EH (cell line): ENCODE measurements at places on chromosomes 6 and 20.

DNA sequence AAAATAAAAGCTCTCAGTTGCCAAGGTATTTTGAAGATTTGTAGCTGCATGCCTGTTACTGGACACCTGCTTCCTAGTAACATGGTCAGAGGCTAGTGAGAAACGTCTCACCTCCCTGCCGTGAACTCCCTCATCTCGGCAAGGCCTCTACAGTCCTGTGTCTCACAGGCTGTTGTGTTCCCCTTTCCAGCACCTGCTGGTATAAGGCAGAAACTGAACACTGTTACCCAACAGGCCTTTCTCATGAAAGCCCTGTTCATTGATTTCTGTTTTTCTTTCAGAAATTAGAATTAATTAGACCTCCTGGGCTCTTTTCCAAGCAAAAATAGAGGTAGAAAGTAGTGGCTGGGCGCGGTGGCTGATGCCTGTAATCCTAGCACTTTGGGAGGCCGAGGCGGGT is 17.6 kb upstream of the SRSF3 start:
- DNase-seq: no peak

DNA sequence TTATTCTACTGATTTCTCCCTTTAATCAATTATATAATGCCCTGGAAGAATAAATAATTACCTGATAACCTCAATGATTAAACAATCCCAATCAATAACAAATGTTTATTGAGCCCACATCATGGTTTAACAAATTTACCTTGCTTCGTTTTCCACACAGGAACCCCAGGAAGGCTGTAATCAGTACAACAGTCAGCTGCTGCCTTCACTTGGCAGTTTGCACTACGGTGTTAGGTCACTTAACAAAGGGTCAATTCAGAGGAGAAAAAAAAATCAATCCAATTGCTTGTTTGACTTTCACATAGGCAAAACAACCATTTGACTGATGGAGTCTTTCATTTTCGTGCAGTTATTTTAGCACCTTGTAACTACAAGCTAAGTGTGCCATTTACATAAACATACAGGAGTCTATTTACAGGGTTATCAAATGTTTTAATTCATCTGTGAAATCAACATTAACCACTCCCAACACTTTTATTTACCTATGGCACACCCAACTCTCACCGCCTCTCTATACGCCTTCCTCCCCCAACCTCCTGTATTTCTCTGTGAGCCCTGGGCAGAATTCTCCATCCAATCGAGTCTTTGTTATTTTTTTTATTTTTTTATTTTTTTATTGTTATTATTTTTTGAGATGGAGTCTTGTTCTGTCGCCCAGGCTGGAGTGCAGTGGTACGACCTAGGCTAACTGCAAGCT is 140.4 kb upstream of the TAB2 start:
- DNase-seq: no peak

GRCh38 chr6:29769336-29769735 is 46.1 kb downstream of the HLA-F start:
- no peak for DNase-seq

DNA sequence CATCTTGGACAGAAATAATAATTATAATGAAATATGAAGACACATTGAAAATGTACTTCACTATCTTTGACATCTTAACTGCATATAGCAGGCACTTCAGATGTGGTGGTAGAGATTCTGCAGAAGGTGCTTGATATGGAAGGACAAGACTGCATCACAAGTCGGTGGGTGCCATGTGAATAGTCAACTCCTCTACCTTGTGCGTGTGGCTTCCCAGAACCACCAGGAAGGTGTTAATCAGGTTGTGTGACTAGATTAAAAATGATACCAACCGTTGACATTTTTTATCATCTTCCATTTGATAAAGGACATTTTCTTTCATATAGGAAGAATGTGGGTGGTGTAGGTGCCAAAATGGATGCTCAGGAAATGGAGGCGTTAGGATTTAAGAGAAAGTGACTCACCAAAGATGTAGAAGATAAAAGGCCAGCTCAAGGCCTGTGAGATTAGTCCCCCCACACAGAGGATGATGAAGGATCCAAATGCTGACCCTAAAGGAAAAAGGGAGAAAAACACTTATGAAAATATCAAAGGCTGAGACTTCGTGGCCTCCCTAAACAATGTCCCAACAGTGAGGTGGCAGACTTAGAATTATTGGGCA is 12.3 kb downstream of the SLC17A2 start:
- no peak for DNase-seq

DNA sequence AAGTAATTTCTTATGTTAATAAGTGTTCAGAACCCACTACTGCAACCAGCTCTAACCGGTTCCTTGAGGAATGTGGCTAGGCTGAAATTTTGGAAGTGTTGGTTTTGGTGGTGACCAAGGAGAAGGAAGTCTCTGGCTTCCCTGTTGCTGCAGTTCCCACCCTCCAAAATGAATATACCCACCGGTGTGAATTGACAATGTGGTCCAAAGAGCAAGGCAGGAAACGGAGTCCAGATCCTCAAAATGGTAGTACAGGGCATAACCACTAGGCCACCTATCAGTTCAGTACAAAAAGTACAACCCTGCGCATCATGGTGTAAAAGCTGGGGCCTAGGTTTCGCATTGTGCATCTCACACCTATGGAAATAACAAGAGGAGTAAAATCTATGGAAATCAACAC is 2.8 kb downstream of the ADNP start:
- DNase-seq: no peak

DNA sequence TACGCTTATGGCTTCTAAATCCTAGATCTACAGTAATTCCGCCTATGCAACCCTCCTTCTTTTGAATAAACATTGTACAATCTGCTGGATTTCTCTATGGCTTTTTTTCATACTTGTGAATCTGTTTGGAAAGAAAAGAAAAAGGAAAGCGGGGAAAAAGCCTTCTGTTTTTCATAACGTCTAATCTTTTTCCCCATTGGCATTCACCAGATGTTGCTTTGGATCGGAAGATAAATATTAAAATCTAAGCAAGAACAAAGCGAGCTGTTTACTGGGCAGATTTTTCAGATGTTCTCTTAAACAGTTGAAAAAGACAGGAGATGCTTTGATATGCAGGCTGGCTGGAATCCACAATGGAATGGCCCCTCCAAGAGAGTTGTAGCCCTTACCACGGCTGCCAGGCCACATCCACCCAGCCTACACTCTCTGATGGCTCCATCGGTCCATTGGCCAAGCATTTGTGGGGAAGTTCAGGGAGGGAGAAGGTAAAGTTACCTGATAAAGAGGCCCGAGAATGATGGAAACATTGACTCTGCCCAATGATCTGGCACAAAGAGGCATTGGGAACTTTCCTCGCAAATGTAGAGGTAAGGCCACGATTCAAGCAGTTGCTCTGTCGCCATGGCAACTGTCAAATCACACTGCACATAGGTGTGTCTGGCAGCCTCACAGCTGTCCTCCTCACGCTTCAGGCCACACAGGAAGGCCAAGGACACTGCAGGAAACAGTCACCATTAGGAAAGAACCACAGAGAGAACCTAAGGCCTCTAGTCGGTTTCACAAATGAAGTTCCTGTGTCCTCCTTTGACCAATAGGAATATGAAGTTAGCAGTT is 70.3 kb downstream of the PKHD1 start:
- no peak for DNase-seq

- DNase-seq: peak; percentile 61
These were observed 96.9 kb downstream of the FAM120B start for GRCh38 chr6:170403451-170403850.

- peak; percentile 9 for DNase-seq
These were observed 30.9 kb upstream of the RIMS1 start for GRCh38 chr6:71855406-71855805.

DNA sequence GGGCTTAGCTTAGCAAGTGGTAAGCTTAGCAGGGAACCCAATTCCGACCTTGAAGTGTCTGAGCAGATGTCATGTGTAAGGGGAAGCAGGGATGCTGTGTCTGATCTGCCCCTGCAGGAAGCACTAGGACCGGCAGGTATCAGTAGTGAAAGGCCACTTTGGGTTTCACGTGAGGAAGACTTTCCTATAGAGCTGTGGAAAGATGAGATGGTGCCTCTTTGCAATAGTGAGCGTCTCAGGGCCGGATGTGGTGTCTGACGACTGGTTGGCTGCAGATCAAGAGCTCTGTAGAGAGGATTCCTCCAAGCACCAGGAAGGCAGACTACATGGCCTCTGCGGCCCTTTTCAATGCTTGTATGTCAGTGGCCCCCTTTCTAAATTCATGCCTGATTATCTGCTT is 98.3 kb downstream of the TIAM2 start:
- no peak for DNase-seq

GRCh38 chr6:142940487-142940886 is 4.5 kb downstream of the HIVEP2 start:
- DNase-seq: peak; percentile 70

GRCh38 chr6:139828751-139829519 is 454.5 kb upstream of the CITED2 start:
- no peak for DNase-seq

GRCh38 chr6:43070028-43070632 is 6.0 kb upstream of the PTK7 start:
- DNase-seq: peak; percentile 77

DNA sequence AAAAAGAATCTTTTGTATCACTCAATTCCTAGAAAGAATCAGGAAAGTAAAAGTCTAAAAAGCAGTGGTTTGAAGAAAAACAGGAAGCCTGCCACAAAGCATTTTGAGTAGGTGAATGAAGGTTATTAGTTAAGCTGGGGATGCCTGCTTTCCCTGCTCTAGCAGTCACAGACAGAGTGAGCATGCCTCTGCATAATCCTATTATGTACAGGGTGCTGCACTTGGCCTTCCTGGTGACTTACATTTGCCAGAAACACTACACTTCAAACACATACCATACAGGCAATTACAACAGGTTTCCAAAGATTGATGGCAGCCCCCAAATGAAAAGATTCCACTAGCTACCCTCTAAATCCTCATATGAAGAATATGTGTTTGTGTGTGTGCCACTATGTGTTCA is 130.8 kb downstream of the TPBG start:
- no peak for DNase-seq

- no peak for DNase-seq
These were observed 93.3 kb downstream of the KCNQ5 start for GRCh38 chr6:72715119-72715518.

- peak; percentile 13 for DNase-seq
These were observed 37.4 kb downstream of the GNAS start for GRCh38 chr20:58889798-58890517.

- DNase-seq: peak; percentile 38
These were observed 291.0 kb upstream of the PLCB4 start for GRCh38 chr20:8777911-8778310.

GRCh38 chr6:17001188-17001587 is 100.7 kb upstream of the STMND1 start:
- DNase-seq: peak; percentile 60

GRCh38 chr20:59789686-59790085 is 143.8 kb downstream of the SYCP2 start:
- no peak for DNase-seq

DNA sequence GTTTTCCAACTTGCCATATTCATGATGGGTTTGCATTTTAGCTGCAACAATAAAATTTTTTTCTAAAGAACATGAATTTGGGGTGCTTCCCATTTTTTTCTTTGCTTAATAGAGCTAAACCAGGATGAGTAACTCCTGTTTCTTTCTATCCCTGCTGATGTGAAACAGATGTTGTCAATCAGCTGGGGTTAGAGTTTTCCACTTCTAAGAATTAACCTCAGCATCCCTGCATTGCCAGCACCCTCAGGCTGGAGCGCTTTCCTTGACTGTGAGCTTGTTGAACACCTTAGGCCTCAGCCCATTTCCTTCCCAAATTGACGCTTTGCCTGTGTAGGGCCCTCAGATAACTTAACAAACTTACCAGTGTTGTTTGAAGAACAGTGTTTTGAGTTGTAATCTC is 74.5 kb downstream of the PTPN1 start:
- no peak for DNase-seq

DNA sequence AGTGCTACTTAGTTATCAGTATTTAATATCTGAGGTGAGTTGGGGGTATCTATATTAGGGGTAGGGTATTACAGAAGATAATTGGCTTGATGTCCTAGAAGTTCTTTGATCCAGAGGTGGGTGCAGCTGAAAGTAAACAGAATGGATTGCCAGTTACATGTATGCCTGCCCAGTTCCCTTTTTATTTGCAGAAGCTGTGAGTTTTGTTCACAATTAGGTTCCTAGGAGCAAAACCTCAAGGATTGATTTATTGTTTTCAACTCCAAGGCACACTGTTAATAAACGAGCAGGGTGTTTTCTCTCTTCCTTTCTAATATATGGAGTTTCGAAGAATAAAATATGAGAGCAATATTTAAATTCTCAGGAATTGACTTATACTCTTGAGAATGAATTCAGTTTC is 129.0 kb downstream of the SULF2 start:
- DNase-seq: no peak

DNA sequence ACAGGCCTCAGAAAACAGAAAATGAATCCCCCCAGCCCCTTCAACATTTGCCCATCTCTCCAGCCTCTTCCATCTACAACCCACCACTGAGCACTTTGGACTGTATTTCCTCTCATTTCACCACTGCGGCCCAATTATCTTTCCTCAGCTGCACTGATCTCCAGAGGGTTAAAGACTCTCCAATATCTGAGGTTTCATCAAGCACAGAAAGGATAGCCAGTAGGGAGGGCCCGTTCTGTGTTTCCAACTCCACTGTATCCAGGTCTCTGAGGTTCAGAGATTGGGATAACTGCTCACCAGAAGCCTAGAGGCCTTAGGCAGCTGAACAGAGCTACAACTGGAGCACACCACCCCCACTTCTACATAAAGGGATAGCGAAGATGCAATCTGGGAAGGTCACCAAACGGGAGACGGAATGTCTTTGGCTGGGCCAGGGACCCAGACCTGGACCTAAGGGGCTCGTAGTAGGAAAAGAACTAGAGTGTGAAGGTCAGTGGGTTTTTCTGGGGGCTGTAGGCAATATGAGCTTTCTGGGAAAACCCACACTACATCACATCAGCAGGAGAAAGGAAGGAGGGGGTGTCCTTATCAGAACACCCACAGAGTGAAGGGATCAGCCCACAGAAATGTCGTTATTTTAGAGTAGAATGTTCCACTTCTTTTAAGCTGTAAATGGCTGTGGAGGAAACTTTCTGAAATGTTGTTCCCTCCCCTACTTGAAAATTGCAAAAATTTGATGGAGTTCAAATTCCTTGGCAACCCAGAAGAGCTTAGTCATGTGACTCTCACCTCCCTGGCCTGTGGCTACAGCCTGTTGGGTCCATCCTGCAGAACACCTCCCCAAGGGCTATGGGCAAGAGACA is 7.3 kb downstream of the KCNK5 start:
- no peak for DNase-seq

DNA sequence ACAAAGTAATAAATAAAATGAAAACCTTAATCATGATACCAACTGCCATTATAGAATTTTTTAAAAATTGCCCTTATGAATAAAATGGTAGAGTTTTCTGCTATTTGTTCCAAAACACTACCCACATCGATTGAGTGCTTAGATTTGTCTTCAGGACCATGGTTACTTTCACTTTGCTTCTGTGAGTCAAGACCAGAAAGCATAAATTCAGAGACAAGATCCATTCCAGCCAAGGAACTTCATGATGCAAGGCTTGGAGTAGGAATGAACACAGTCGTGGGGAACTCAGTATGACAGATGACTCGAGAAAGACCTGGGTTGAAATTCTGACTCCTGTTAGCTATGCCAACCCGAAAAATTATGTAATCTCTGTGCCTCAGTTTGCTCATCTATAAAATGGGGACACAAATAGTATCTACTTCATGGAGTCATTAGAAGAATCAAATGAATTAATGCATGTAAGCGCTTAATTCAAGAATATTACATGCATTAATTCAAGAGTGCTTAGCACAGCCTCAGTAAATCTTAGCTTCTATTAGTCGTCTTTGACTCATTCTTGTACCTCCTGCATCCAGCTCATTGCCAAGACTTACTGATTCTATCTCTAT is 72.5 kb upstream of the MYLIP start:
- DNase-seq: no peak

- peak; percentile 42 for DNase-seq
These were observed 10.9 kb upstream of the SYNE1 start for GRCh38 chr6:152648105-152648504.
